CD4-positive, alpha-beta T cell treated with Interleukin-15 for 4 hours (primary cell): ENCODE measurements at places on chromosomes 16 and 17.

DNA sequence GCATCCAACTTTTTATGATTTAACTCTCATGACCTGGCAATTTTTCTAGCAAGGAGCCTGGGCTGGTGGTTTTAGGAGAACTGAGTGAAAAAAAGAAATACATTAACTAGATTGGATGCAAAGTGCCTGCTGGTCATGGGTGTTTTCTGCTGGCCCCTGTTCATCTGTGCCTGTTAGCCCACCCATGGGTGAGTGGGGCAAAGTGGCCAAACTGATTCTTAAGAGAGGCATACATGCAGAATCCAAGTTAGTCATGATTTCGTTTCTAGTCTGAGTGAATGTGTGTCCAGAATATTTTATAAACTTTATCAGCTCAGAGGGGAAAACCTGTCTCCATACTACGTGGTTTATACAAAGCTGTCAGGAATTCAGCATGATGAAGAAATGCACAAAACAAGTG, 4.6 kb upstream of the ITGAD start:
- no peak for DNase-seq

GRCh38 chr16:2022723-2023091, 3.1 kb downstream of the NPW start:
- DNase-seq, result no peak

- DNase-seq, result peak; percentile 73
Observed at GRCh38 chr16:79628501-79628975, 28.0 kb upstream of the MAF start.

DNA sequence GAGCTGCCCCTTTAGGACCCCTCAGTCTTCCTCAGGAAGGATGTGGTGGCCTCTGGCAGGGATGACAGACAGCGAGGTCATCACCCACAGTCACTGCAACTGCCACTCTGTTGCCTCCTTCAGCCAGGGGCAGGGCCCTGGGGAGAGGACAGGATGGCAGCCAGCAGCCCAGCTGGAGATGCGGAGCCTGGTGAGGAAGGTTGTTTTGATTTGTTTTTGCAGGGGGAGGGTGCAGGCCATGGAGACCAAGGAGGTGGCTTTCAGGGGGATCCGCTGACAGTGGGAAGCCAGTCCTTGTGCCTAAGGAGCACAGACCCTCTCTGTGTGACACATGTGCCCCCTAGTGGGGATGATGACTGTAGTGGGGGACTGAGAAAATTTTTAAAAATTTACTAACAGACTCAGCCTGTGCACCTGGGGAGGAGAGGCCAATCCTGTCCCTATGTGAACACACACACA, 7.4 kb downstream of the PRCD start:
- DNase-seq, result peak; percentile 65

- DNase-seq, result no peak
Observed at GRCh38 chr17:13476720-13477119, 125.0 kb downstream of the HS3ST3A1 start.

DNA sequence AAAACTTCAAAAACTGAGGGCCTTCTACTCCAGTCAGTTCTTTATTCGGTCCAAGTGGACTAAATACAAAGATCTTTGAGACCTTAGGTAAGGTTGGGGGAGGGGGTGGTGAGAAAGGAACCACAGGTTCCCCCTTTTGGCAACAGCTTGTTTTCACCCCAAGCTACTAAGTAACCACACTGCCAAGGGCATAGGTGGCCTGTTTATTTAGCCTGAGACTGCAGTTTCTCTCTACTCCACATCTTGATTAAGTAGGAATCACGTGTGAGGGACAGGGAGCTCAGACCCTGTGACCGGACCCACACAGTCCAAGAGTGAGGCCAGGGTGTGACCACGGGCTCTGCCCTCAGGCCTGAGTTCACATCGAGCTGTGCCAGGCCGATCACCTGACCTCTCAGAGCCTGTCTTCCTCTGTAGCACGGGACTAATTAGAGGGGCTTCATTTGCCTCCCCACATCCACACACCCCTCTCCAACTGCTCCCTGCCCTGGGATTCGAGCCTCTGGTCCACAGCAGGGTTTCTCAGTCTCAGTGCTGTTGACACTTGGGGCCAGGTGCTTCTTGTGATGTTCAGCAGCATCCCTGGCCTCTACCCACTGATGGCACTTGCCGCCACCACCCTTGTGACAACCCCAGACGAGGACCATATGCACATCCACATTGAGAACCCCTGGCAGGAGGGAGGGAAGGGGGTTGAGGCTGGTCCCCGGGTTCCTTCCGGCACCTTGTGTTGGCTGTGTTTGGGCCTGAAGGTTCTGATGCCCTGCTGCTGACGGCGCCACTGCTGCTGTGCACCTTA, 17.8 kb downstream of the ST6GALNAC2 start:
- DNase-seq, result no peak

DNA sequence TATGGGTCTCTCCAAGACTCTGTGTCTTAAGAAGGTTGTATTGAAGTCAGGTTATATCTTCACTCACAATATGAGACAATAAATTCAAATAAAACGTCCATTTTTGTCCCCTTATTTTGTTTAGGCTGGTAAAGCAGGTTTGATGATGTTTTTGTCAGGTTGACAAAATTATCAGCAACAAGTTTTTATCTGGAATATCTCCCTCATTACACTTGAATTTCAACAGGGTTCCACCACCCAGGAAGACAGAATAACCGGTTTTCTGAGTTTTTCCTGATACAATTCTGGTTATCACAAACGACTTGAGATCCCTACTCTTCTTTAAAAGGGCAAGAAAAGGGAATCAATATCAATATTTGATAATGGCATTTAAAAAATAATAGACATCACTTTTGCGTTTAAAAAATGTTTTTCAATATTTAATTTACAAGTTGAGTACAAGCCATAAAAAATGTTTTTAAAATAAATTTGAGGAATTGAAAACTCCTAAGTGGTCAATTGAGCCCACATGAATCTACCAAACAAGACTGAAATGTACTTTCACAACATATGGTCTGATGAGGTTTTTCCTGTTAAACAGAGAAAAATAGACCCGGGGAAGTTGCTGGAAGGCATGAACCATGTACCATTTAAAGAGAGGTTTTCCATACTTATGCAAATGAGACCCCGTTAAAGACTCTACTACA, 1.4 kb upstream of the ATP6V0A1 start:
- DNase-seq, result no peak

DNA sequence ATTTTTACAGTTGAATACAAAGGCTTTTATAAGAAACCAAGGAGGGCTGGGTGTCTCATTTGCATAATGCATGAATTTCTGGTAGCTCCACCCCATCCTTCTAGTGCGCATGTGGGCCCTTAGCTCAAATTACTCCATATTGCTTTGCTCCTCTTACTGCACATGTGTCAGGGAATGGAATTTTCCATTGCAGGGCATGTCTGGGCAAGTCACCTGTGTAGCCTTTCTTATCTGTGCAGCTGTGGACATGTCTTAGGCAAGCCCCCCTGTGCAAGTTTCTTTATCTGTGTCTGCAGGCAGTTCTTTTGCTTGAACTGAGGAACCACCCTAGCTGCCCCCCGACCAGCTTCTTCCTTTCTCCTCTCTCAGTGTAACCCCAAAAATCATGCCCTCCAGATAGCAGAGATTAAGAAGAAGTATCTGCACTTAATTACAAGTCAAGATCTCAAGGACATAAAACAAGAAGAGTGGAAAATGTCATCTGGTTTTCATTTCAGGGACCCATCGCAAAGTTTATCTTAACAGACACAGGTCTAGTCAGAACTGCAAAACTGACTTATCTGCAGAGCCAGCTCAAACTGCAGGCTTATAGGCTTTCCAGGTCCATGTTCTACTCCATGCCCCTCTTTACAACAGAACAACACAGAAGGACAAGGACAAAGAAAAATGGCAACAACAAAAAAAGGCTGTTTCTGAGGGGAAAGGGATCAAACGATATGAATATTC, 137.9 kb upstream of the HS3ST4 start:
- no peak for DNase-seq

GRCh38 chr17:6166492-6167179, 96.5 kb downstream of the WSCD1 start:
- no peak for DNase-seq

DNA sequence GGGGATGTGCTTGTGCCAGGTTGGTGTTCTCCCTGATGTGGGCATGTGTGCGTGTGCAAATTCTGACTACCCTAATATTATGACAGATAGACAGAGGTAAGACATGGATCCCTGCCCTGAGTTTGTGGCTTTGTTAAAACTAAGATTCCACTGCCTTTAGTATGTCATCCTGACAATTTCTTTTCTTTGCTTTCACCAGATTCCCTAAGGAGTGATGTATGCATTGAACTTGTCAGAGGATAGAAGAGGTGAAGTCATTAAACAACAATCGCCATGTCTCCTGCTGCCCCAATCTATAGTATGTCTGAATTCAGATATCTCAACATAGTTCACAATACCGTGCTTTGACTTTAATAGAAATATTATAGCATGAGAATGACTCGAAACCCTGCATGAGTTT, 137.1 kb upstream of the ELAC2 start:
- no peak for DNase-seq

GRCh38 chr16:3401719-3402397, 843 bp downstream of the ZNF174 start:
- no peak for DNase-seq

GRCh38 chr17:79748295-79749099, 17.8 kb downstream of the ENPP7 start:
- DNase-seq, result no peak

DNA sequence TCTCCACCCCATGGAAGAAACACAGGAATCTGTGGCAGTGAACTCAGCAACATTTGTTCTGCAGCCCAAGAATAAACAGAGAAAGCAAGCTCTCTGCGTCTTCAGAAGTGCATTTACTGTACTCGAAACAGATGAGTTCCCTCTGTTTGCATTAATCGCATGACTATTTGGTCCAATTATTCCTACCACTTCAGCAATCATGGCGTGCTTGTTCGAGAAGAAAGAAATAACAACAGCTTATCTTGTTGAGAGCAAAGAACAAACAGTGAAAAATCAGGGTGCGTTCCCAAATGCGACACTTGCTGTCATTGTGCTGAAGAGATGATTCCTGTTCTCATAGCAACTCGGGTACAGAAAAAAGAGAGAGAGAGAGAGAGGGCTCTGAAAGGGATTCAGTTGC, 445.3 kb upstream of the MAF start:
- DNase-seq, result no peak

DNA sequence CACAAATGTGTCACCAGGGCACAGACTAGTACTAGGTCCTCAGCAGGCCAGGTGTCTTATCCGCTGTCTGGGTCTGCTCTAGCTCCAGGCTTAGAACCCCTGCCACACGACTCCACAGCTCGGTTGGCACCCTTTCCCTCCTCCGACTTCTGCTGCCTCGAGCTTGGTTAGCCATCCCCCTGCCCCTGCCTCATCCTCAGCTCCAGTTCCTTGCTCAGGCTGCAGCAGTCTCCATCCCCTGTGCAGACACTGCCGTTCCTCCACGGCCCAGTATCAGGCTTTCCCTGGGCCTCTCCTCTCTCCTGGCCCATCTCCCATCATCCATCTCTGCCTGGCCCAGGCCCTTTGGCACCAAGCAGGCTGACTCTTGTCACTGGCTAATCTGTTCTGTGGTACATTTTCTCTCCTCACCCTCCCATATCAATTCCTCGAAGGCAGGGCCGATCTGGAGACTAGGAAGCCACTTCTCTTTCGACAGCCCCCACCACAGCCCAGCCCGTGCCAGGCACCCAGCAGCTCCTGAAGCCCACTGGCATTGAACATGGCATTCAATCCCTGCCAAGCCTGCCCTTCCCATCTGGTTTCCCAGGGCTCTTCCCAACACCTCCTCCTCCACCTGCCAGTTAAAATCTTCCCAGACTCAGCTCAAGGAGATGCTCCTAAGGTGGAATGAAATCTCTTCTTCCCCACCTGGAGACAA, 1.4 kb upstream of the GRN start:
- no peak for DNase-seq

GRCh38 chr16:73869126-73869525, 427.5 kb upstream of the PSMD7 start:
- DNase-seq, result no peak

DNA sequence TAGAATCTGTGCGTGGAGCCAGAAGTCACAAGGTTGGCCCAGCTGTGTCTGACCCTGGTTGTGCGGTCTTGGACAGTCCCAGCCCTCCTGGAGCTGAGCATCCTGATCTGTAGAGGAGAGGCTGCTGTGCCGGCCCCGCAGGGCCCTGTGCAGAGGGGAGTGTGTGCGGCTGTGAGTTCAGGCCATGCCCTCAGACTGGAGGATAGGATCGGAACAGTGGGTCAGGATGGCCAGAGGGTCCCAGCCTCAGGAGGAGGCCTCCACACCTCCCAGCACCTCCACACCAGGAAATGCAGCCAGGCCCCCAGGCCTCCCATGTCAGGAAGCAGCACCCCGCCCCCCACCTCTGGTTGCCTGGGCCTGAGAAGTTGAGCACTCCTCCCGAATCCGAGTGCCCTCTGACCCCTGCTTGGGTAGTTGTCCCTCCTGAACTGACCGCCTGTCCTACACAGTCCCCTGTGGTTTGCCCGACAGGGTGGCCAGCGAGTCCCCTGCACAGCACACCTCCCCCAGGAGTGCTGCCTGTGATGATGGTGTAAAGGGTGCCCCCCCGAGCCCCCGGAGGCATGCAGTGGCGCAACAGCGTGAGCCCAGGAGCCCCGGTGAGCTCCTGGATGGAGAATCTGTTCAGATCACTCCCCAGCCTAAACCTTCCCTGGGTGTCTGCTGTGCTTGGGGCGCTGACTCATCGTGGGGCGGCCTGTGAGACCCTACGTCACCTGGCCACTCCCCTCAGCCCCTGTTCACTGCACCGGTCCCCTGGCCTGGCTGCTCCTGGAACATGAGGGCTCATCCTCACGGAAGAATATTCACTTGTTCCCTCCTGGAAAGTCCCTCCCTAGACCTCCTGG, 285.2 kb downstream of the SEC14L1 start:
- DNase-seq, result peak; percentile 45

GRCh38 chr16:54926166-54926838, 4.4 kb upstream of the IRX5 start:
- DNase-seq, result no peak

DNA sequence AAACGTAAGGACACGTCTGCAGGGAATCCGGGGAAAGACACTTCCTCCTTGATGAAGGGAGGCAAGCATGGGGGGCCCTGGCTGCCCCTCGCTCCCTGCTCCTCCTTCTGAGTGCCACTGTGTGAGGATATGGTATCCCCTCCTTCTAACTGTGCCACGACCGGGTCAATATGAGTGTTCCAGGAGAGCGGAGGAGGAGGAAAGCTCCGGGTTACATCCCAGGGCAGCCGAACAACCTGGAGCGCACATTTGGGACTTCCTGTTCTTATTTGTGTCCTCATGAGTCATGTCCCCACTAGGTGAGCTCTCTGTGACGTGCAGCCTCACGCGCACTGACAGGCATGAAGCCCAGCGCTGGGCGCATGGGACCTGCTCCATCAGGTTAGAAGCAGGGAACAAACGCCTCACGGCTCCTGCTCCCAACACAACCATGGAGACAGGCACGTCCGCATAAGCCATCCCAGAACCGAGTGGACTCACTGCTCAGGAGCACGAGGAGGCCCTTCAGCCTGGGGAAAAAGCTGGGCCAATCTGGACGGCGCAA, 92.9 kb upstream of the DNAH17 start:
- no peak for DNase-seq

- no peak for DNase-seq
Observed at GRCh38 chr17:77457572-77458201, 316.9 kb downstream of the SEC14L1 start.

- no peak for DNase-seq
Observed at GRCh38 chr16:22285080-22285479, 12.1 kb upstream of the POLR3E start.

GRCh38 chr17:58088624-58089023, 5.4 kb downstream of the DYNLL2 start:
- no peak for DNase-seq
